ENCODE measurements at places on chromosomes 7 and 10.
A peak's percentile ranks its signal among the peaks of the same experiment; 100 is the strongest.

DNA sequence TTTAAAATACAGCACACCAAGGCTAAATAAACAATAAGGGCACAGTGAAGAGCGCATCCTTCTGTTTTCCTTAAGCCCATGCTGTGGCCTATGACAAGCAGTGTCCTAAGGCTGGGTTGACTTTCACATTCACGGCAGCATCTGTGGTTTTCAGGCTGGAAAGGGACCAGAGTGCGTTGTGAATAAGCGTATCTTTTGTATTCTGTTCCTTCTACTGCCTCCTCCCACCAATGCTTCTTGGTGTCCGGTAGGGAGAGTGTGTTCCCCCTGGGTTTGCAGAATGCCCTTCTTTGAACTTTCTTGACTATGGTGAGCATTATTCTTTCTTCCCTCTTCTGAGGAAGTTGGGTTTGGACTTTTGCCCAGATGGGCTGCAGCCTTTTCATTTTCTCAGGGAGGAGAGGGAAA is 73.6 kb downstream of the ABCA13 start:
- DNase-seq: no peak

GRCh38 chr10:46033602-46034011 is 3.2 kb upstream of the NCOA4 start:
- no peak for DNase-seq

GRCh38 chr7:77348371-77348813 is 67.8 kb downstream of the GSAP start:
- DNase-seq: no peak

- DNase-seq: no peak
These were observed 124.0 kb upstream of the ZEB1 start for GRCh38 chr10:31194986-31195385.

GRCh38 chr7:28245123-28245878 is 64.7 kb upstream of the JAZF1 start:
- DNase-seq: no peak

DNA sequence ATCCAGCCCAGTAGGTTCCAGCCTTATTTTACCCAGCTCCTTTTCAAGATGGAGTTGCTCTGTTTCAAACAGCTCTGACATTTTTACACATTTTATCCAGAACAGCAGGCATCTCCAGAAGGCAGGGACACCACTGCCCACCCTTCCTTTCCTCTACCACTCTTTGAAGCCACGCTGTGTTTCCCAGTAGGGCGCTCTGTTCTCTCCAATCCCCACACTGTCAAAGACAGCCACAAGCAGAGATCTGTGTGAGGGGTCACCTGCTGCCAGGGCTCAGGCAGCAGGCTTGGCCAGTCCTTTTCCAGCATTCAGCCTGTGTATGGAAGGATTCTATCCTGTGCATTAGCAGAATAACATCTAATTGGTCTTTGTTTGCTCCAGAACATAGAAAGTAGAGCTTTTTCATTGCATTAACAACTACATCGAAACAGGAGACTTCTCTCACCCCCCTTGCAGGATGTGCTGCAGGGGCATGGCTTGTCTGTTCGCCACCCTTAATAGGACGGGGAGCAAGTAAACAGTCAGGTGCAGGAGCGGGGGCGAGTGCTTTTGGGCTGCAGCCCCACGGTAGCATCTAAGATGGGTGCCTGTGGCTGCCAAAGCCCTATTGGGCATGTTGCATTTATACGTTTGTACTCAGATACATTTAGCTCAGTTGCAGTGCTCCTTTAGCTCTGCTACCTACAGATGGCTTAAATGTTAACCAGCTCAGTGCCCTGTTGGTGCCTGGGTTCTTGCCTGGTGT is 326.1 kb downstream of the GALNT17 start:
- DNase-seq: no peak

DNA sequence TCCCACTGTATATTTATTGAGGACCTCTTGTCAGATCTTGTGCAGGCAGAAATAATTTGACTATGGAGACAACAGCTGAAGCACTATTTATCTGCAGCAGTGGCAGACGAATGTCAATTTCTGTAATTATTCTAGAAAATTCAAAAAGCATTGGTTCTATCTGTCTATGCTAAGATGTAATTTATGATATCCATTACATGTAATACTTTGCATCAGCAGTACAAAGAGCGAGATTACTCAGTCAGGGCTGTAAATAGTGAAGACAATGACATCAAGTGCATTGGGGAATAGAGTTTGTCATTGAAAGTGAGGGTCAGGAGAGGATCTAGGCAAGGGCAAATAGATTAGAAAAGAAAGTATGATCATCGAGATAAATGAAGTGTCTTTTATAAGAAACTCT is 508.2 kb downstream of the ZWINT start:
- no peak for DNase-seq

DNA sequence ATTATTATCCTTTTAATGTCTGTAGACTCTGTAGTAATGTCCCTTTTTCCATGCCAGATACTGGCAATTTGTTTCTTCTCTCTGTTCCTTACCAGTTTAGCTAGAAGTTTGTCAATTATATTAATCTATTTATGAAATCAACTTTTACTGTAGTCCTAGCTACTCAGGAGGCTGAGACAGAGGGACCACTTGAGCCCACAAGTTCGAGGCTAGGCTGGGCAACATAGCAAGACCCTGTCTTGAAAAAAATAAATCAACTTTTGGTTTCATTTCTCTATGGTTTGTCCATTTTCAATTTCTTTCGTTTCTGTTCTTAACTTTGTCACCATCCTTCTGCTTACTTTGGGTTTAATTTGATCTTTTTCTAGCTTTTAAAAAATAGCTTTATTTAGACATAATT is 42.5 kb upstream of the PLA2G12B start:
- DNase-seq: no peak

- no peak for DNase-seq
These were observed 1200.3 kb upstream of the LRRN3 start for GRCh38 chr7:109890622-109891021.

GRCh38 chr10:99395750-99396445 is 34.5 kb downstream of the GOT1 start:
- no peak for DNase-seq

- DNase-seq: no peak
These were observed 35.9 kb downstream of the SVIL start for GRCh38 chr10:29598851-29599311.

GRCh38 chr10:75233444-75234016 is 2.2 kb downstream of the COMTD1 start:
- DNase-seq: peak; percentile 30

GRCh38 chr10:48330269-48330668 is 23.8 kb downstream of the MAPK8 start:
- DNase-seq: no peak

GRCh38 chr7:140084972-140085371 is 22.2 kb upstream of the PARP12 start:
- no peak for DNase-seq

- DNase-seq: no peak
These were observed 15.0 kb downstream of the CLRN3 start for GRCh38 chr10:127877699-127878098.

GRCh38 chr7:70421319-70421718 is 710.6 kb upstream of the GALNT17 start:
- no peak for DNase-seq

DNA sequence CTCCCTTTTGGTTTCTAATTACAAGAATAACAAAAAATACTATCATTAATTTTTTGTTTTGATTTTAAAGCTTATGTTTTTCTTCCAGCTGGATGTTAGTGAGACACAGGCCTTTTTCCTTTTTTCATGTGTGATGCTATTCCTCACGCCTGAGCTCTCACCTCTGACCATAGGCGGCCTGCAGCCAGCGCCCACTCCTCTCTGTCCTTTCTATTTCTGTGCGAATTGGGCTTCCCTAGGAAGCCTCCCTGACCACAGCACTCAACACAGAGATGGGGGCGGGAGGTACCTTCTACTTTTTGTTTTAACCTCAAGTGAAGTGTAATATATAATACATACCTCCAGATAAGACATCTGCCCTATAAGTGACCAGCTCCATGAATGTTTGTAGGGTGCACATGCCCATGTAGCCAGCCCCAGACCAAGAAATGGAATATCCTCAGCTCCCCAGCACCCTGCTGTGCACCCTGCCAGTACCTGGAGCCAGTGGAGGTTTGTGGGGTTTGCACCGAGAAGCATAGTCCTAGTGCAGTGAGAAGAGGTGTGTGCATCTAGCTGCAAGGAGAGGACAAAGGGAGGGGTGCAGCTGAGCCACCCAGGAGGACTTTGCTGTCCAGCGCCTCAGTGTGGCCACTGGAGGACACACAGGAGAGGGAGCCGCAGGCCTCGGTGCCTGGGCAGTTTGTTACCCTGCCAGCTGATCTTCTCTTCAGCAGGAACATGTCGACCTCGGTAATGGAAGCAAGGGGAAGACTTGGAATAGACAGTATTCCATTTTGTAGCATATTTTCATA is 38.5 kb downstream of the BNIP3 start:
- no peak for DNase-seq

GRCh38 chr7:17320102-17320497 is 21.6 kb downstream of the AHR start:
- no peak for DNase-seq

DNA sequence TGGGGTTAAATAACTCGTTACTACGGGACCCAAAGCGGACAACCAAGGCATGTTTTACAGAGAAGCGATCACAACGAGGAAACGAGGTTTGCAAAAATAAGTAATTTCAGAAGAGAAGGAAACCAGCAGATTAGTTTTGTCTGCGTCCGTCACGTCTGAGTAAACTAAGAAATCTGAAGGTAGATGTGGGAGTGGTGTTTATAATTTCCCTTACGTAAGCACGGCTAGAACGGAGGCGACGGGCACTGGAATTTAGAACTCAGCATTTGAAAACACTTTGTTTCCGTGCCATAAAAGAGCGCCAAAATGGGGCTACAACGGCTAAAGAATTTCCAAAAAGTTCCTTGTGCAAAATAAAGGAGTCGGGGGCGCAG is 718 bp upstream of the UMAD1 start:
- peak; percentile 41 for DNase-seq

- no peak for DNase-seq
These were observed 183.4 kb downstream of the ADARB2 start for GRCh38 chr10:1553951-1554350.

DNA sequence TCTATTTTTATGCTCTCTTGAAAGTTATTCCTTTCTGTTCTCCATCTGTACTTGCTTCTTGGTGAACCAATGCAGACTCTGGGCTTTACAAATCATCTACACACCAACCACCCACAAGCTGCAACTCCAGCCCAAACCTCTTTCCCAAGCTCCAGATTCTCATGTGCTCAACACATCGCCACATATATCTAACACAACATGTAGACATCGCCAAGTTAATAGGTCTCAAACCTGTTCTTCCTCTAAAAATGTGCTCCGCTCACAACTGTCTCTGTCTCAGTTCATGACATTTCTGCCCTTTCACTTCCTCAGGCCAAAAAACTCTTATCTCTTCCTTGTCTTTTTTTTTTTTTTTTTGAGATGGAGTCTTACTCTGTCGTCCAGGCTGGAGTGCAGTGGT is 95.7 kb upstream of the EEPD1 start:
- no peak for DNase-seq

- no peak for DNase-seq
These were observed 221.3 kb downstream of the POU6F2 start for GRCh38 chr7:39199006-39199405.

GRCh38 chr7:20340839-20341238 is 10.1 kb downstream of the ITGB8 start:
- DNase-seq: no peak

GRCh38 chr7:28999427-28999826 is 41.3 kb upstream of the TRIL start:
- DNase-seq: no peak

GRCh38 chr10:128480601-128481000 is 354.4 kb upstream of the MKI67 start:
- DNase-seq: no peak

DNA sequence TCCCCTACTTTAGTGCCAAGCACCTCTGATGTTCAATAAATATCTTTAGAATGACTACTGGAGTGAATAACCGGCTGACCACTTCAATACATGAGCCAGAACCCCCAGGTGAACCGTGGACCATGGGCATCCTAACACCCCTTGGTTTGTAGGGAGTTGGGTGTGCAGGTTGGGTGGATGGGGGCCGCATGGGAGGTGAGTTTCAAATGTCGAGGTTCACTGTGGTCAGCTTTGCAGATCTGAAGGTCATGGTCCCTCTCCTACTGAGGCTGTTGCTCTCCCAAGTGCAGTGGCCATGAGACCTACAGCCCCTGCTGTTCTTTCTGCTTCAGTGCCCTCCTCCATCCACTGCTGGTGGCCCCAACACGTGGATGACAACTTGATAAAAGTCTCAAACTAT is 178.0 kb upstream of the MKI67 start:
- no peak for DNase-seq

DNA sequence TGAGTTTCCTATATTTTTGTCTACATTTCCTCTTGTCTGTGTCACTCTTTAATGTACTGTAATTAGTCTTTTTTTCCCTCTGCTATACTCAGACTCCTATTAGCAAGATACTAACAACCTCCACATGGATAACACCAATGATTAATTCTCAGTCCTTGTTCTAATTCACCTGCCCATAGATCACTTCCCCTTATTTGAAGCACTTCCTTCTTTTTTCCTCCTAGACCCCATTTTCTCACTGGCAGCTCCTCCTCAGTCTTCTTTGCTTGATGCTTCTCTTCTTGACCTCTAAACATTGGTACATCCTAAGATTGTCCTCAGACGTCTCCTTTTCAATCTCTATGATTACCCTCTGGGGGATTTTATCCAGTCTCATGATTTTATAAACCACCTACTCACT is 98.2 kb upstream of the IMMP2L start:
- no peak for DNase-seq

DNA sequence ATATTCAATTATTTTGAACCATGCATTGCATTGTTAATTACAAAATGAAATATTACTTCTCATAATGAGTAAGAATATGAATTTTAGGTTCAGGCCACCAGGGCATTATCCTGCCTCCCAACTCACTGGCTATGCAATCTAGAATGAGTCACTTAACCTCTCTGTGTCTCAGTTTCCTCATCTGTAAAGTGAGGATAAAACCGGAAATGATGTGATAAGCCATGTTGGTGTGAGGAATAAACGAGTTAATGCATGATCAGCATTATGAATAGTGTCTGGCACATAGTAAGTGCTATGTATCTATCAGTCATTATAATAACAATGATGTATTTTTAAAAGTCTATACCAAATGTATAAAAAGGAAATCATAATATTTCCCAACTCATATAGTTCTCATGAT is 85.5 kb downstream of the SEMA3D start:
- no peak for DNase-seq

DNA sequence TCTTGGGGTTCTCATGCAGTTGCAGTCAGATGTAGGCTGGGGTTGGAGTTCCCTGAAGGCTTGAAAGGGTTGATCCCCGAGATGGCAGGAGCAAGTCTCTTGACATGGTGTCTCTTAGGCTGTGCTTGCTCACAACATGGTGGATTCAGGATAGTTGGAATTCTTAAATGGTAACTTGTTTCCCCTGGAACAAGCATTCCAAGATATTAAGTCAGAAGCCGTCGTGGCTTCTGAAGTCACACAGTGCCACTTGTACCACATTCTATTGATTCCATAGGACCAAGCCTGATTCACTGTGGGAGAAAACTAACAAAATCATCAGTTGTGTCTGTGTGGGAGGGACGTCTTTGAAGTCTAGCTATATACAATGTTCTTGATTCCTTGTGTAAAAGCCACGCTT is 3.5 kb upstream of the SLC35B4 start:
- DNase-seq: no peak

- DNase-seq: no peak
These were observed 6.7 kb upstream of the AIFM2 start for GRCh38 chr10:70139151-70139996.
